ENCODE measurements at places on chromosomes 7 and 10. TPM values are rescaled to one million over a fixed set of nuclear protein-coding genes. Genes with fewer than 3 reads are reported as not detected.
A peak's percentile ranks its signal among the peaks of the same experiment; 100 is the strongest.

Gene GPNMB
- 19.9 TPM for polyA plus RNA-seq

GRCh38 chr7:145665499-145666258, 450.9 kb upstream of the CNTNAP2 start:
- DNase-seq = no peak

Gene TUBB8
- polyA plus RNA-seq = 0.67 TPM

Gene RUFY2
- polyA plus RNA-seq = 30.5 TPM

DNA sequence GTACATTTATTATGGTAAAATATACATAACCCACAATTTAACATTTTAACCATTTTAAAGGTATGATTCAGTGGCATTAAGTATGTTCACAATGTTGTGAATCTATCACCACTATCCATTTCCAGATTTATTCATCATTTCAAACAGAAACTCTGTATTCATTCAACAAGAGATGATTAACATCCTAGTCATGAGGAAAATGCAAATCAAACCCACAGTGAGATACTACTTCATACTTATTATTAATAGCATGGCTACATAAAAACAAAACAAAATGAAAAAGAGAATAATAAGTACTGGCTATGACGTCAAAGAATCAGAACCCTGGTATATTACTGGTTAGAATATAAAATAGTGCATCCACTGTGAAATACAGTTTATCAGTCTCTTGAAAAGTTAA, 386.6 kb upstream of the POM121L12 start:
- DNase-seq = no peak

- no peak for DNase-seq
Observed at GRCh38 chr7:149427096-149427680, 33.7 kb downstream of the ZNF777 start.

Gene TPST1
- 40.8 TPM for polyA plus RNA-seq

Gene ZNF503
- 88.0 TPM for polyA plus RNA-seq

Gene ZKSCAN1
- polyA plus RNA-seq = 62.7 TPM

DNA sequence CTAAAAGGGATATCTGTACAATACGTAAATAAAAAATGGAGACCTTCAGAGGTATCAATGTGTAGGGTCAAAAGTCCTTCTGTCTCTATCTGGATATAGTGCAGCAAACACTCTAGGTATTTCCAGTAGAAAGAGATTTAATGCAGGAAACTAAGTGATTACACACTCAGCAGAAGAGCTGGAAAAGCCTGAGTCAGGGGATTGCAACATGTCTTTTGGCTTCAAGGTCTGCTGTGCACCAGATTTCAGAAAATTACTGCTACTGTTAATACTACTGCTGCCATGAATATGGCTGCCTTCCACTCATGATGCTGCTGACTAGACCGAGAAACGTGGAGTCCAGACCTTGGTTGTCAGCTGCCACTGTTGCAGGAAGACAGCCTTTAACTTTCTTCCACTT, 94.9 kb upstream of the DLX6 start:
- DNase-seq = no peak

DNA sequence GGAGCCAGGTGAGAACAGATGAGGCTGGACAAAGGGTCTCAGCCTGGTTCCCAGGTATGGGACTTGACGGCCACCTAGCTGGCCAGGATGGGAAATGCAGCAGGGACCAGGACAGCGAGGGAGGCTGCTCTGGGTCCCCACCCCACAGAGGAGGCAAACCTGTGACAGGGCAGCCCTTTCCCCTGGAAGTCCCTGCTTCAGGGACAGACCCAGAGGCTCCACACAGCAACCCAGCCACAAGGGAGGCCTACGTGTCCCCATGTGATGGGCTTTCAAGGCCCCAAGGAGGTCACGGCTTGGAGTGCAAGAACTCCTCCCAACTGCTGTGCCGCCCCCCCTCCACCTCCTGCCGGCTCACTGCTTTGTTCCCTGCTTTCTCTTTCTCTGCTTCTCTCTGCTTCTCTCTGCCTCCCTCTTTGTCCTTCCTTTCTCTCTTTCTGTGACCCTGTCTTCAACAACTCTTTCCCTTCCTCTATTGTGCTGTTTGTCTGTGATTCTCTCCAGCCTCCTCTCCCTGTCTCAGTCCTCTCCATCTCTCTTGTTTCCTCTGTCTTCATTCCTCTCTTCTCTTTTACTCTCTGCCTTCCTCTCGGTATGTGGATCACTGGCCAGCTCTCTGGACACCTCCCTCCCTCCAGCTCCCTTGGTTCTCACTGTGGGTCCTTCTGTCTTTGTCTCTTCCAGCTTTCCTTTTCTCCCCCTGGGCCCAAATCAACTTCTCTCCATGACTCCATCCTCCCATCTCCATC, 9.6 kb upstream of the EIF5AL1 start:
- no peak for DNase-seq

DNA sequence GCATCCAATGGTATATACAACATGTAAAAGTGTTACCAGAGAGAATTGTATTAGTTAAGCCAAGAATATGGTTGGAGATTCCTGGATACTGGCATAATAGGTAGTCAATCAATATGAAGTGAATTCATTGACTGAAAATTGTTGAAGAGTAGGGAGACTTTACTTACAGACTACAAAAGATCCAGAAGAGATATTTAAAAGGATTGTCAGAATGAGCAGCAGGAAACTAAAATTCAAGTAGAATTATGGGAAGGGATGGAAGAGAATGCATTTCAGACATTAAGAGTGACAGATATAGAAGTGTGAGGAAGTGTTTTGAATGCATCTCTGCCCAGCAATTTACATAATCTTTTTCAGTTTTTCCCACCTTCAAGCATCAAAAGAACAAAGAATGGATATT, 62.3 kb upstream of the POM121L12 start:
- no peak for DNase-seq

DNA sequence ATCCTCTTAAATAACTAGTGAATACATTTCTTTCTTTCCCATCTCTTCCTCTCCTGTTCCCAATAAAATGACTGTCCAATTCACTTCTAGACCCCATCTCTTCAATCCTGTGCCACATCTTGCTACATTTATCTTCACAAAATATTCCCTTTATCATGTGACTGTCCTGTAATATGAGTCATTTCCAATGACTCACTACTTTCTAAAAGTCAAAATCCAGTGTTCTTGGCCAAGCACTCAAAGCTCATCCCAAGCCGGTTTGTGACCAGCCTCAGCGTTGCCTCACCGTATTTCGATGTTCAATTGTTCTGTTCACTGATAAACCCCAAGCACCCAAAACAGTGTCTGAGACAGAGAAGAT, 104.7 kb downstream of the PARD3 start:
- DNase-seq = no peak

- no peak for DNase-seq
Observed at GRCh38 chr7:133511252-133511651, 258.4 kb downstream of the EXOC4 start.

- DNase-seq = no peak
Observed at GRCh38 chr10:7980196-7980595, 74.3 kb upstream of the GATA3 start.

DNA sequence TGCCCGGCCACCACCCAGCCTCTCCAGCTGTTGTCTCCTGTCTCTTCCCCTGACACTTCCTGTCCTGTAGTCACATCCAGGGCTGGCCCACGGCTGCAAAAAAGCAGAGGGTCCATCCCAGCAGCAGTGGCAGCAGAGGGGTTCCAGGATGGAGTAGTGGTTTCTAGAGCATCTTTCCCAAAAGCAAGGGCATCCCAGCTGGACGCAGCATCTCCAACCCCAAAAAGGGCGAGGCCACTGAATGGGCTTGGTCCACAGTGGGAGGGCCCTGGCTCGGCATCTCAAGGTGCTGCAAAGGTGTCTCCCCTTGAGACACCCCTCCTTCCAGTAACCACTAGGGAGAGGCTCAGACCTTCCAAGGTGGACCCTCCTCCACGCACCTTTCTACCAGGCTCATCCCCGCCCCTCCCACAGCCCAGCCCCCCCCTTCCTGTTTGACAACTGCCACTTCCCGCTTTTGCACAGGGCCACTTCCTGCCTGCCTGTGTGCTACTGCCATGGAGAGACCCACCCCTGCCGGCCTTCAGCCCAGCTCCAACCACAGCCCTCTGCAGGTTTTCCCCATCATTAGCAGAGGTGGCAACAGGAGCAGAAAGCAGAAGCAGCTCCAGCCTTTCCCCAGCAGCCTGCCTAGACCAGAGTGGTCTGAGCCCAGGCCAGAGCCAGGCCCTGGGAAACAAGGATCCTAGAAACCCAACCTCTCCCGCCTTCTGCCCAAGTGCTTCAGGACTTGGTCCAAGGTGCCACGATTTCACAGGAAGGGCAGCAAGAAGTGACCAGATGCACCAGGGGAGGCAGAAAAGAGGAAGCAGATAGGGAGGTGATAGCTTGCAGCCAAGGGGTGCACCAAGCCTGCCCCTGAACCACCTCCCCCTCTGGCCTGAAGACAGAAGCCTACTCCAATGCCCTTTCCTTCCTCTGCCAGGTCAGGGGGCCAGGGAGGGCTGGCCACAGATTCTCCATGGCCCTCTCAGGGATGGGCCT, 8.6 kb downstream of the CAMK2G start:
- DNase-seq = no peak

GRCh38 chr10:12539350-12540164, 190.2 kb downstream of the CAMK1D start:
- no peak for DNase-seq

- DNase-seq = no peak
Observed at GRCh38 chr10:121698336-121698735, 100.1 kb upstream of the FGFR2 start.

GRCh38 chr7:30761214-30762156, 9.6 kb downstream of the INMT start:
- DNase-seq = no peak

Gene TMEM26
- 9.2 TPM for polyA plus RNA-seq

DNA sequence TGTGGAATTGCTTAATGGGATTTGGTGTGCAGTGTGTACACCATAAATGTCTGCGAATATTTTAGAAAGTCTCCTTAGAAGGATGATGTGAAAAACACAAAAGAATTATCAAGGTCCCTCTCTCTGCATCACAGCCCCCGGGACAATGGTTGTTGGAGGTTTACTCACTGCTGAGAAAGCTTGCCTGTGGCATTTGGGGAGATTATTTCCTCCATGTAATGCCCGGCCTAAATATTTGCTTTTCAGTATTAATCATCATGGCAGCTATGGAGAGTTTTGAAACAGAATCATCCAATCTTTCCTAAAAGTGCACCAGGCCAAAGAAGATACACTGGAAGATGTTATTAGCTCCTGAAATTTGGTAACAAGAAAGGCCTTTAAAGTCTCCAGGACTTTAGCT, 113.8 kb upstream of the ADCY1 start:
- DNase-seq = no peak

GRCh38 chr10:70323697-70324338, 40.0 kb upstream of the NPFFR1 start:
- no peak for DNase-seq

Gene CLEC2L
- polyA plus RNA-seq = 1.3 TPM

- DNase-seq = no peak
Observed at GRCh38 chr7:24609059-24609458, 35.8 kb downstream of the PALS2 start.

DNA sequence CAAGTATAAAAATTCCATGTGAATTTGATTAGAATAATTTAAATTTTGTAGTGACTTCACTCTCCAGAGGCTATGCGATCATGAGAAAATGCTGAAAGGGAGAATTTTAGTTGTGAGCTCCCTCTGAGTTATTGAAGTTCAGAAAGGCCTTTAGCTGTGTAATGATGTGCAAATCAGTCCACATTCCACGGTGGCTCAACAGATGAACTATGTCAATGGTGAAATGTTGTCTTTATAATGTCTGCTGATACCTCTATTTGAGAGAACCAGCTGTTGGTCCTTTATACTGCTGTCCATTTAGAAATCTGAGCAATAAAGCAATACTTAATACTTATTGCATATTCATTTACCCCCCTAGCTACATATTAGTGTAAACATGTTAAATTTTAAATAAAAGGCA, 7.1 kb upstream of the ITGB8 start:
- DNase-seq = no peak

- peak; percentile 16 for DNase-seq
Observed at GRCh38 chr7:27636326-27637006, 26.2 kb downstream of the HIBADH start.

DNA sequence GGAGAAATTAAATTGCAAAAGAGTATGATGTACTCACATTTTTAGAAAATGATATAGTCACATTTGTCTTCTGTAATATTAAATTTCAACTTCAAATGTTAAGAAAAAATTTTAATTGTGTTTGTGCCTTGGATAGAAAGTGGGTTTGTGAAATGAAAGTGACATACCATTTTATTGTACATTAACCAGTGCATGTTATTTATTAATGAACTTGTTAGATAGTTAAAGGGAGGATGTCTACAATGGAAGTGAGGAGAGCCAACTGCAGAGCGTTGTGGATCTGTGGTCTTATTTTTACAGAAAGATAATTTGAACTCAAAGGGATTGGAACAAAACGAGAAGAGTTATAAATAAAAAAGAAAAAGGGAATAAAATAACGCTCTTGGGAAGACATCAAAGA, 291.7 kb downstream of the ARL4A start:
- peak; percentile 13 for DNase-seq

- DNase-seq = no peak
Observed at GRCh38 chr10:88707429-88708155, 1.5 kb downstream of the LIPK start.

Gene NOBOX
- polyA plus RNA-seq = not detected

DNA sequence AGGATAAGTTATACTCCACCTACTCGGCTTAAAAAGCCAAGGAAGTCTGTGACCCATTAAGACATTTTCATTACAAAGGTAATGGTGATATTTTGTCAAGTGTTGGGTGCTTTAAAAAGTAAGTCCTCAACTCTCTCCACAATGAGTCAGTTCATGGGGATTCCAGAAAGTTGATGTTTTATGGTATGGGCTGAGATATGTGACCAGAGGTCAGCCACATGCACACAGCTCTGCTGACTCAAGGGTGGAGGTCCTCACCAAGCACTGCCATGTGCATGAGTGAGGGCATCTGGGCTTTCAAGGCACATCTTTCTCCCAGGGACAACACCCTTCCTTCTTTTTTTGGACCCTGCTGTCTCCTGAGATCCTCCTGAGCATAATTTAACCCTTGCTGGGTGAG, 292.9 kb downstream of the PTEN start:
- no peak for DNase-seq

DNA sequence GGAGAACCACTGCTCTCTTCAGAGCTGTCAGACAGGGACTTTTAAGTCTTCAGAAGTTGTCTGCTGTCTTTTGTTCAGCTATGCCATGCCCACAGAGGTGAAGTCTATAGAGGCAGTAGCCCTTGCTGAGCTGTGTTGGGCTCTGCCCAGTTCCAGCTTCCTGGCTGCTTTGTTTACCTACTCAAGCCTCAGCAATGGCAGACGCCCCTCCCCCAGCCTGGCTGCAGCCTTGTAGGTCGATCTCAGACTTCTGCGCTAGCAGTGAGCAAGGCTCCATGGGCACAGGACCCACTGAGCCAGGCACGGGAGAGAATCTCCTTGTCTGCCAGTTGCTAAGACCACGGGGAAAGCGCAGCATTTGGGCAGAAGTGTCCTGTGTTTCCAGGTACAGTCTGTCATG, 12.1 kb upstream of the CPA2 start:
- no peak for DNase-seq

GRCh38 chr10:109933984-109934565, 10.8 kb upstream of the XPNPEP1 start:
- DNase-seq = no peak

Gene CPN1
- polyA plus RNA-seq = 3.0 TPM

GRCh38 chr7:143416565-143417149, 8.0 kb upstream of the EPHA1 start:
- DNase-seq = no peak

Gene CHAT
- 0.11 TPM for polyA plus RNA-seq

All from renal cortex interstitium (tissue), 15 donors.